ENCODE measurements at places on chromosomes 4 and X.

GRCh38 chrX:24567169-24567568, 80.0 kb downstream of the PCYT1B start:
- DNase-seq, result no peak

- DNase-seq, result no peak
Measured at GRCh38 chrX:41596596-41596995, 92.2 kb upstream of the GPR34 start.

- no peak for DNase-seq
Measured at GRCh38 chrX:1072637-1073377, 139.6 kb downstream of the CRLF2 start.

DNA sequence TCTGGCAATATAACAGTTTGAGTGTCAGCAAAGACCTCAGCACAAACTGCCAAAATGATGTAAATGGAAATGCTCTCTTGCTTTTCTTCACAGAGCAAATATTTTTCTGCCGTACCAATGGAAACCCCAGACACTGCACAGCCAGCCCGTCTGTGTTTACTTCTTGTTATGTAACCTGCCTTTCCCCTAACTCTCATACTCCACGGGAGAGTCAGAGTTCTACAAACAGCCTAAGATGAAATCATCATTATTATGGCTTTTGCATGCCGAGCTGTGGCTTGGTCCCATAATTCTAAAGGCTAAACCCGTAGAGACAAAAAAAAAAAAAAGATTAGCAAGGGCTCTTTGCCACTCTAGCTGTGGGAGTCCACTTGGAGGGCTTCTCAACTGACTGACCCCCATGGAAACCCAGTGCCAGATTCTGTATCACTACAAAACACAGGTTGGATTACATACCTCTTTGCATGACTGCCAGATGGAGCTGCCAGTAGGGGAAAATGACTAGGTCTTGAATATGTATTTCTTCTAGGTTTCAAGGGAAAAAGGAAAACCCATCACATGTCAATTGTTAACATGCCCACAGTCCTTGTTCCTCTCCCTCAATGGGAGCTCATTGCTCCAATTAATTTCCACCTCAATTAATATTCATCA, 197.2 kb upstream of the CNKSR2 start:
- peak; percentile 2 for DNase-seq

DNA sequence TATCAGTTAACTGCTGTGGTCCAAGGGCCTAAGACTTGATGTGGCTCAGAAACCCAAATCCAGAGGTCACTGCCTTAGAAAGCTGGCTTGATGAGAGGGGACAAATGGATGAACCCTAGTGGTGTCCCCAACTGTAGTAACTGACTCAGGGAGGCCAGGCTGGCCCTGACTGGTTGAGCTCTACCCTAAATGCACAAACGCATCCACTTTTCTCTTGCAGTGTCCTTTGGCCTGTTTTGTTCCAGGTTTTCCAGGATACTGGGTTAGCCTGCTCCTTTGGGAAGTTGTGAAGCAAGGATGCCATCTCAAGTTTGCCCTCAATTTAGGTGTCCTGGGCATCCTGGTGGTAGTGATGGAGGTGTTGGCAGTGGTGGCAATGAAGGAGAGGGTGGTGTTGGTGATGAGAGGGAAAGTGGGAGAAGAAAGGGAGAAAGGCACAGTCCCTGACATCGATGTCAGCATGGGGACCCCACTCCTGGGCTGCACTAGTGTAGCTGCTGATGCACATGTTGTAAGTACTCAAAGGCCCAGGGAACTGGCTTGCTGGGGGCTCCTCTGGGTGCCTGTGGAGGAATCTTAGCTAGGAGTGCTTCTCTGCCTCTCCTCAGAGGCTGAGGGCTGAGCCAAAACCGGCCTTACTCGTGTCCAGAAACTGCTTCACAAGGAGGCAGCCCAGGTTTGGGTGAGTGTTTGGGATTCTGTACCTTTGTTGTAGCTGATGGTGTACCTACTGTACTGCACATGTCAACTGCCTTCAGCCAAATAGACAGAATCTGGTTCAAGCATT, 2.9 kb upstream of the HAND2 start:
- DNase-seq, result no peak

GRCh38 chrX:11787564-11787963, 29.5 kb downstream of the MSL3 start:
- peak; percentile 56 for DNase-seq

DNA sequence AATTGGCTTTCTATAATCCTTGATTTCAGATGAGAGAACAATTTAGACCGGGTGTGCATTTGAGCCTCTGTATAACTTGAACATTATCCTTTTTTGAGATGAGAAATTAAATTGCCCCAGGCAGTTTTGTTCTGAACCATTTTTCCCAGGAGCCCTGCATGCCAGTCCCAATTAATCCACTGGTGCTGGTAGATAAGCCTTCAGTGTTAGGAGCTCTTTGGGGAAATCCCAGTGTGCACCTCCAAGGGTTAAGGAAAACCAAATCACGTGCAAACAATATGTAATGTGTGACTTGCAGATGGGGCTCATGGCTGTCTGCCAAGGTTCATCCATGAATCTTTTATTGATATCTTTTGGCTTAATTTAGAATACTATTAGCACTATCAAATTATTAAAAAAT, 43.2 kb downstream of the KIT start:
- DNase-seq, result no peak

DNA sequence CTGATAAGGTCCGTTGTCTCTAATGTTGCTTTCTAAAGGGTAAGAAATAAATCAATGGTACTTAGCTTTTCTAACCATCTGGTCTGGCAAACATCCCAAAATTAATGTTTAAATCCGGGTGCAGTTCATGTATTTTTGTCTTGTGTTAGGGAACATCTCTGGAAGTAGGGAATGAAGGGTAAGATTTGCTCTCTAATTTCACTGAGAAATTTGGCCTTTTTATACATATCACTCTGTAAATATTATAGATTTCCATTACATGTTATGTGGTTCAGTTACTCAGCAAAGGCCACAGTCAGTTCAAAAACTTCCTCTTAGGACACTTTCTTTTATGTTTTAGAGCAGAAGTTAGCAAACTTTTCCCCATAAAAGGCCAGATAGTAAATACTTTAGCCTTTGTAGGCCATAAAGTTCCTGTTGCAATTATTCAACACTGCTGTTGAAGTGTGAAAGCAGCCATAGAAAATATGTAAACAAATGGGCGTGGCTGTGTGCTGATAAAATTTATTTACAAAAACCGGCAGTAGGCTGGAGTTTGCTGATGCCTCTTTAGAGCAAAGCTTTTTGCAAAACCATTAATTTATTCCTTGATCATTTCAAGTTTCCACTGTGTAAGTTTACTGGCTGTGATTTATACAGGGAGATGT, 218.1 kb downstream of the ANTXR2 start:
- peak; percentile 8 for DNase-seq

DNA sequence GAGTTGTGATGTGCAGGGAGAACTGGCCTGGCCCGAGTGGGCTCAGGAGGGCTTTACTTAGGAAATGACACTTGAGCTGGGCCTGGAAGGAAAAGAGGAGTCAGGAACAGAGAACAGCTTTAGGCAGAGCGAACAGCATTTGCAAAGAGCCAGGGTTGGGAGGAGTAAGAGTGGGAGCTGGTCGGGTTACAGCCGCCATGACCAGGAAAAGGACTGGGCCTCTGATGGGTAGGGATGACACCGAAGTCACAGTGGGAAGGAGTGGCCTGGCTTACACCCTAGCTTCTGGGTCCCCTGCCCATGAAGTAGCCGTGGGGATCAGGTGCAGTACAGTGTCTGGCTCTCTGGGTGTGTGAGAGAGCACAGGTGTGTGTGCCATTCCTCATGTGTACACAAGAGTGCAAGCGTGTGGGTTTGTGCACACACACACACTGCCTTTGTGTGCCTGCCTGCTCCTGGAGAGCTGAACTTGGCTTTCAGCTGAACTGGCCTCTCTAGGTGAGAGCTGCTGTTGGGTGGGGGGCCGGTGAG, 31.6 kb downstream of the TRMT44 start:
- no peak for DNase-seq

GRCh38 chr4:17376205-17376604, 135.7 kb downstream of the QDPR start:
- DNase-seq, result peak; percentile 12

GRCh38 chrX:130497531-130497930, 95.7 kb downstream of the RBMX2 start:
- DNase-seq, result no peak

GRCh38 chr4:184103527-184104264, 114.0 kb downstream of the ENPP6 start:
- DNase-seq, result peak; percentile 3

DNA sequence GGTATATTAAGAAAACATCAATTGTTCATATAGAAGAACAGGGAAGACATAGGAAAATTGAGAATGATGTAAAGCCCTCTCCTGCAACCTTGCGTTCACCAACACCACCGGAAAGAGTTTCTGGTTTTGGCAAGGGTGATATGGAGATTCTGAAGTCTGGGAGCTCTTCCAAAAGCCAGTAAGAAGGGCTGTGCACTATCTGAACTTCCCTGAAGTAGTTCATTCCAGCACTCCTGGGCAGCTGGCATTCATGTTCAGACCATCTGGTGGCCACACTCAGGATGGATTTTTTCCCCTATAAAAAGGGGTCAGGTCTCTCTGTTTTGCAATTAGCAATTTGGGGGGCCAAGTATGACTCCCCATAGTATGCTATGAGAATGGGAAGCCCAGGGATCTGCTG, 15.4 kb upstream of the TLR2 start:
- DNase-seq, result no peak

DNA sequence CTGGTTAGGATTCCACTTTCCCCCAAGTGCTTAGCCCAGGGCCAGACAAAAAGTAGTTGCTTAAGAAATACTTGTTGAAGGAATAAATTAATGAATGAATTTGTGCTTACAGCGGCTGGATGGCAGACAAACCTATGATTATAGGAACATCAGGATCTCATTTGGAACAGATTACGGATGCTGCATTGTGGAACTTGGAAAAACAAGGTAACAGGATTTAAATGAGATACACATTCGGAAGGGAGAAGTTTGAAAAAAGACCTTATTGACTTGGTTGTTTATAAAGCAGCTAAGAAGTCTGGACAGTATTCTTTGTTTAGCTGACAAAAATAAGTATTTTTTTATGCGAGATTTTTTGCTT, 572 bp downstream of the EXOSC9 start:
- no peak for DNase-seq

DNA sequence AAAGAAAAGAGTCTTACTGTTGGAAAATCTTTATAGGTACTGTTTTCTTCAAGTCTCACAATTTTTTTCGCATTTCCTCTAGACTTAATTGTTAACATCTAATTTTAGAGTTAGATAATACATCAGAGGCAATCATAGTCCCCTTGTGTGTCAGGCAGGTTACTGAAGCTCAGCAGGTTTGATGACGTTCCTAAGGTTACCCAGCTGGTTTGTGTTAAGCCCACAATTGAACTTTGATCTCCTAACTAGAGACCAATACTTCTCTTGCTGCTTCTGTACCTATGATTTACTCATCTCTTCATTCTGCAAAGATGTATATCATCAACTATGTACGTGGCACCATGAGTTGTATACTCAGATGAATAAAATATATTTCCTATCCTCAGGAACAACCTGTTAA, 131.6 kb upstream of the STIM2 start:
- no peak for DNase-seq

DNA sequence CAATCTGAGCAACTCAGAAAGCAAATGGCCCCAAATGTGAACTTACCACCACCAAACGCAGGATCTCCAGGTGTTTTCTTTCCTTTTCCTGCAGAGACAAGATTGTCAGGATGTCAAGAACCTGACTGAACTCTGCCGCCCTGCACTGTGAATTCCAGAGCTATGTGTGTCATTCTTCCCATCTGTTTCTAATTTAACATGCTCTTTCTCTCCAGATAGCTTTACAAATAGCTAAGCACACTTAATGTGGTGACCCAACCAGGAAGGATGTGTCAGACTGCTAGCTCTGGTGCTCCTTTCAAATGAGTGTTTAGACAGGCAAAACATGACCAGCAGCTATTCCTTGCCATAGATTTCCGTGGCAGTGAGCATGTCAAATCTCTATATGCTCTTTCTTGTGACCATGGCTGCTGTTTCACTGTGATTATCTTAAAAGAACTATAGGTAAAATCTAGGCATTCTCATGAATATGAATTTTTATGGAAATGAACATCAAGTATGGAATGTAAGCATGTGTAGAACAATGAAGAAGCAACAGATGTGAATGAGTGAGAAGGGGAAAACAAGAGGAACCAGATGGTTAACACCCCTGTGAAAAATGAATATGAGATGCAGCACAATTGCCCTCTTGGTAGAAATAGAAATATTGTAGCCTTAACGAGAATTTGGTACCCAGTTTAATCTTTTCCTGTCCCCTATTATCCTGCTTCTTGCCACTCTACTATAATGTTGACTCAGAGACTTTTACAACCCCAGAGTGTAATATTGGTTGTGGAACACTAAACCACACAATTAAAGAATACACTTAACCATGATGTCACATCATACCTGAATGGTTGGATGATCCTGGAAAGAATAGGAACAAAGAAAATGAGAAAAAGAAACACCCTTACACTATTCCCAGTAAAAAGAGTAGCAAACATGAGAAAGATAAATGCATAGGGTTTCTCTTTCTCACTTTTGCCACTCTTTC, 247.8 kb upstream of the DKK2 start:
- peak; percentile 96 for DNase-seq

GRCh38 chr4:68465058-68465457, 17.8 kb downstream of the TMPRSS11E start:
- no peak for DNase-seq

GRCh38 chr4:1871471-1872021, 353 bp downstream of the NSD2 start:
- peak; percentile 21 for DNase-seq

DNA sequence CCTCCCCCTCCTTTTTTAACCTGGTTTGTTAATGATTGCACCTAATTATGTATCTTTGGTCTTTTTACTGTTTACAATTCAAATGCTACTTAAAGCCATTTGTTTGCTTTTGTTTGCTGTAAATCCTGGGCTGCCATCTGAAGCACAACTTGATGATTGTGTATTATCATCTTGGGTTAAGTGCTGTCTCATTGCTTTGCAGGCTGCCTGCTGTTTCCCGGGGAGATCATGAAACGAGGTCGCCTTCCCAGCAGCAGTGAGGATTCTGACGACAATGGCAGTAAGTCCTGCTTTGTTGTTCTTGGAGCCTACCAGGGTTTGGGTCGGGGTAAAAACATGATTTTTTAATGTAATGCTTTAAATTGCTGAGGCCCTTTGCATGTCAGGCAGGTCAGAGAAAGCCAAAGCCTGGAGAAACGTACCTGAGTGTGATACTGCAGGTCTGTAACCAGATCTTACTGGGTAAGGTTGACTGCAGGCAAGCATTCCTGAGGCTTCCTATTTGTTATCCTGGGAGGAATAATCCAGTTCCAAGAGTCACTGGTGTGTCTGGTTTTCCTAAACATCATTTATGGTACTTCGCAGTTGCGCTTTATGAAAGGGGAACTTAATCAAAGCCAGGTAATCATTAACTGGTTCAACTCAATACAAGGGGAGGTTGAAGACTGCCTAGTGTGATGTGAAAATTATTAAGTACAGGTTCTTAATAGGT, 22.2 kb downstream of the JADE1 start:
- DNase-seq, result peak; percentile 45

DNA sequence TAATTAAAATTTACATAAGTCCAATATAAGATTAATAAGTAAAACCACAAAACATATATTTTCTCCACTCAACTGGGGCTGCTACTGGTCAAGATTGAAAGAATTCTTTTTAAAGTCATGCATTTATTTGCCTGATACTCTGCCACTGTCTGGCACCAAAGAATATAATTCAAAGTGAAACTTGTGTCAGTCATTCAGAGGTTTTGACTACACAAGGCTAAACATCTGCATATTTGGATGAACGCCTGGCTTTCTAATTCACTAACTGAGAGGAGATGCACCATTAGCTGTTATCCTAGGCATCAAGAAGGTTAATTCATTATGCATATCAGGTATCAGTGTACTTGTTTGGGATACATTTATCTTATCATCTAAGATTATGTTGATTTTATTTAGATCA, 598.5 kb downstream of the CENPC start:
- no peak for DNase-seq

All from fibroblast of skin of scalp (primary cell).